M059J (cell line): ENCODE measurements at places on chromosomes 7 and 10. TPM values are rescaled to one million over a fixed set of nuclear protein-coding genes. Genes with fewer than 3 reads are reported as not detected.
A peak's percentile ranks its signal among the peaks of the same experiment; 100 is the strongest.

GRCh38 chr10:7507887-7508726 is 97.3 kb upstream of the SFMBT2 start:
- DNase-seq: no peak

- DNase-seq: no peak
Measured at GRCh38 chr10:61448841-61449600, 4.2 kb downstream of the TMEM26 start.

ARMH3 gene
- total RNA-seq: 6.9 and 13.0 TPM in 2 replicates

DNA sequence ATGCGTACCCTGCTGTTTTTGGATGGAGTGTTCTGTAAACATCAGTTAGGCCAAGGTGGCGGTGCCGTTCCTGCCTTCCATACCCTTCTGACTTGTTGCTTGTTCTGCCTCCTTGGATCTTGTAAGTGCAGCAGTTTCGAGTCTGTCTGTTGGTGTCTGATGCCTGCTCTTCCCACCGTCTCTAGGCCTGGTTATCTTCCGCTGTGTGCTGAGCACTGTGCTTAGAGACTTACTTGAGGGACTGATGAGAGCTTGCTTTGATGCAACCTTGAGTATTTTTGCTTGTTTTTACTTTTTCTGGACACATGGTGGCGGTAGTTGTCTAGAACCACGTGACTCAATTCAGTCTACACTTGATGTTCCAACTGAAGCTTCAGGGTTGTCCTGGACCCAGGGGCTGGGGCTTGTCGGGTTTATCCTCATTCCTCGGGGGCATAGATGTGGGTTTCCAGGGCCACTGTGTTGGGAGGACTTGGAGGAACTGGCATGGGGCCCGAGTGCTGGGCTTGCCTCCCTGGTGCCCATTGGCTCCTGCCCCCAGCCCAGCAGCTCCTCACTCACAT is 14.4 kb upstream of the SPRN start:
- peak; percentile 9 for DNase-seq

DNA sequence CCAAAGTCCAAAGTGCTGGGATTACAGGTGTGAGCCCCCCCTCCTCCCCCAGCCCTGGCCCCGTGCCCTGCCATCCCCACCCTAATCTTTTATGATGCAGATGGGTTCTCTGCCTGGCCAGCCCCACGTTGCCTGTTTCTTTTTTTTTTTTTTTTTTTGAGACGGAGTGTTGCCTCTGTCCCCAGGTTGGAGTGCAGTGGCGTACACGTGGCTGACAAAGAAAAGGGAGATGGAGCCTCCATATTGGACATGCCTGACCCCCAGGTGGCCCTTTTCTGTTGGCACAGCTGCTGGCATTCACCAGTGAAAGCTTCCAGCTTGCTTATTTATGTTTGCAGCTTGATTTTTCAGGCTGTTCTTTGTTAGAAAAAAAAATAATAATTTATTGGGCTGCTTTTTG is 235.3 kb downstream of the CCDC3 start:
- no peak for DNase-seq

MRLN gene
- total RNA-seq: not detected in 2 replicates

DNA sequence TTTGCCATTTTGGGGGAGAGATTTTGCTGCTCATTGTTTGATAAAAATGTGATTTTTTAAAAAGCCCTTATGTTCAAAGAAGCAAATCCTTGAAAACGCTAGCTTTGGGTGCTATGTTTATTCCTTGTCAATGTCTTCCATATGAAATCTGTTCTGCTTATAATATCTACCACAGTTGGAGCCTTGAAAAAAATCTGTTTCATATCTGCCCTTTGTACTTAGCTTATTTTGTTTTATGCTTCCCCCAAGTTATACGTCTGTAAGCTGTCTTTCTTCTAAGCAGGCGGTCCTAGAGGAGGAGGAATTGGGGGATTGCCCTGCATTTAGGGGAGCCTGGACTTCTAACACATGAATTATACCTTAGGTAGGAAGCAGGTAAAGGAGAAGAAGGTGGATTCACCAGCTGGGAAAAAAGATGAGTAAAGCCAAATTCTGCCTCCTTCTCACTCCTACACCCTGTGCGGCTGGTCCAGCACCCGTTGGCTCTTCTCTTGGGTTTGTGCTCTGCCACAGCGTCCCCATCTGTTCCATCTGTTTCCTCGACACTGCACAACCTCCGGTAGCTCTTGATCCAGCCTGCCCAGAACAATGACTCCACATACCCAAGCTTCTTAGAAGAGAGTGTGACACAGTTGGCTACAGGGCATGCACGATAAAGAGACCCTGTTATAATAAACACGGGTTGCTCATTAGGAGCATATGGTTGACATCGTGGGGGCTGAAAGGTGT is 31.9 kb upstream of the NEUROD6 start:
- DNase-seq: no peak

- DNase-seq: peak; percentile 57
Measured at GRCh38 chr10:101354328-101355071, 535 bp downstream of the BTRC start.

- DNase-seq: peak; percentile 86
Measured at GRCh38 chr7:123748734-123749536, at the start of gene WASL. Gene WASL (minus strand): TSS chr7:123749003. CDS start chr7:123748734, 269 bp downstream.

GRCh38 chr7:102262546-102262945 is 24.1 kb upstream of the SH2B2 start:
- DNase-seq: no peak

- DNase-seq: no peak
Measured at GRCh38 chr10:69842020-69842419, 40.3 kb downstream of the COL13A1 start.

VWDE gene
- 3.2 and 4.4 TPM in 2 replicates for total RNA-seq

- DNase-seq: no peak
Measured at GRCh38 chr10:117262903-117263293, 22.0 kb downstream of the SLC18A2 start.

DNA sequence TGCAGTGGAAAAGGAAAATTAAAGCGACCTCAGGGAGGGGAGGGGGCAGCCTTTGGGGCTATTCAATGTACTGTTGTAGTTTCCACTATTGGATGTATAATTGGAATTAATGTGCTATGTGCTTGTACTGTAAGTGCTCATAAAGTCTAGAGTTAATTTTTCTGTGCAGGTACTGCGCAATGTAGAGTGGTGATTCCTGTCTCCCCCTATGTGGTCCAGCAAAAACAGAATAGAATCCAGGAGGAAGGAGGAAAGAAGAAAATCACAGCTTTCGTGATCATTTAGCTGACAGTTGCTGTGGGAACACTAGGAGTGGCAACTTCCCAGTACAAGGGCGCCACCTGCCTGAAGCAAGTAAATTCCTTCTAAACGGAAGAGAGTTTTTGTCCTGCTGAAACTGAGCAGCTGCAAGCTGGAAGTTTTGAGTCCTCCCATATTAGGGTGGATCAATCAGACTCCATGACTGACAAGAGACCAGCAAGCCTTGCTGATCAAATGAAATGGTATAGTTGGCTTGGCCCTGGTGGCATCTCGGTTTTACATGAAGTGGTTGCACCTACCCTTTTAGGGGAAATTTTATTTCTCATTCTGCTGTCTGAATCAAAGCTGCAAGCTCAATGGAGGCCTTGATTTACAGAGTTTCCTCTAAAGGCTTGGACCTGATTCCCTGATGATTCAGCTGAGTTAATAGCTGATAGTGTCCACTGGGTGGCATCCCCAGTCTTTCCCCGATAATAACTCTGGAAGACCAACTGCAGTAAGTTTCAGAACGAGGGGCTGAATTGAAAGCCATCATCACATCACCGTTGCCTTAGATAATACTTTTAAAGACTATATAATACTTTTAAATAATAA is 299.8 kb downstream of the HGF start:
- DNase-seq: peak; percentile 76

GRCh38 chr10:13049774-13050420 is 48.4 kb upstream of the CCDC3 start:
- no peak for DNase-seq
